GM04504 (cell line): ENCODE measurements at places on chromosomes 5 and 9.
A peak's percentile ranks its signal among the peaks of the same experiment; 100 is the strongest.

DNA sequence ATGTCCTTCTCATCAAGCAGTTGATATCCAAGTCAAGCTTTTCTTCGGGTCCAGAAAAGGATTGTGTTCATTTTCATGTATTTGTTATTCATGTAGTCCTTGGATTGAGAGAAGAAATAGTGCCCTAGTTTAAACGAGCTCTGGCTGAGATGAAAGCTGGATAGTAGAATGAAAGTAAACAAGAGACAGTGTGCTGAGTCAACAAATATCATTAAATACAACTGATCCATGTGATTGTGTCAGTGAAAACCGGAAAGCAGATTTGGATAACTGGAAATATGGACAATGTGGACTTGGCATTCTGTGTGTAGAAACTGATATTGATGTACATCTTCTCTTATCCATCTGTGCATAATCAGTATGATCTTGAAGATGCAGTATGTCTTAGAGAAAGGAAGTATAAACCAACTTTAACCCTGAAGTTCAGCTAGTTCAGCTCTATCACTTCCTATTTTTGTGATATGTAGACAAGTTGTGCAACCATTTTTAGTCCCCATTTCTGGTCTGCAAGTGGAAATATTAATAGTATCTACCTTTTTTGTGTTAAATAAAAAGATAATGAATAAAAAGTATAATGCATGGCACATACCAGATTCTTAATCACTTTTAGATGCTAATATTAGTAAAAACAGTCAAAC is 4.4 kb downstream of the MUSK start:
- no peak for DNase-seq

DNA sequence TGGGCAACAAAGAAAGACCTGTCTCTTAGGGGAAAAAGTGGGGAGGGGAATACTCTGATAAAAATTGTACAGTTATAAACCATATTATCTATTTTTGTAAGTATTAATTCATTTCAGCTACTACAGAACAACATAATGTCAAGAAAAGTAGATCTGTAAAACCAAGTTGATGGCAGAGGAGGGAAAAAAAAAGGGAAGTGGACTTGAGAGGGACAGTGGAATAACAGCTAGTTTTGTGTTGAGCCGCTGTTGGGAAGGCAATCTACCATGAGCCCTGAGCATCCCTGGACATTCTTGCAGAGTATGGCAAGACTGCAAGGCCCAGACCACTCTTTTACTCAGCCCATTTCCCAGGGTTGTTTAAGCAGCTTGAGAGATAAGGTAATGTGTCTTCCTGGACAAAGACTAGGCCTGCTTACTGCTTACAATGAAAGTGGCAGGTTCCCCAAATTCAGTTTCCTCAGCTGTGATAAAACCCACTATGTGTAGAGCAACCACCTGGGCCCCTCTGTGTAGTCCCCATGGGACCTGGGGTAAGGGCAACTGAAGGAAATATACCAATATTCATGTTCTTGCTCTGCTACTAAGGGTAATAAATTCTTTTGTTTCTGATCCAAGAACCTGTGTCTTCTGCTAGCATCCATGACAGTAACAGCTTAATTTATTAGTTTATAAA is 25.0 kb downstream of the CEP120 start:
- DNase-seq = no peak

- DNase-seq = no peak
Observed at GRCh38 chr9:131149688-131150053, 24.3 kb downstream of the NUP214 start.

DNA sequence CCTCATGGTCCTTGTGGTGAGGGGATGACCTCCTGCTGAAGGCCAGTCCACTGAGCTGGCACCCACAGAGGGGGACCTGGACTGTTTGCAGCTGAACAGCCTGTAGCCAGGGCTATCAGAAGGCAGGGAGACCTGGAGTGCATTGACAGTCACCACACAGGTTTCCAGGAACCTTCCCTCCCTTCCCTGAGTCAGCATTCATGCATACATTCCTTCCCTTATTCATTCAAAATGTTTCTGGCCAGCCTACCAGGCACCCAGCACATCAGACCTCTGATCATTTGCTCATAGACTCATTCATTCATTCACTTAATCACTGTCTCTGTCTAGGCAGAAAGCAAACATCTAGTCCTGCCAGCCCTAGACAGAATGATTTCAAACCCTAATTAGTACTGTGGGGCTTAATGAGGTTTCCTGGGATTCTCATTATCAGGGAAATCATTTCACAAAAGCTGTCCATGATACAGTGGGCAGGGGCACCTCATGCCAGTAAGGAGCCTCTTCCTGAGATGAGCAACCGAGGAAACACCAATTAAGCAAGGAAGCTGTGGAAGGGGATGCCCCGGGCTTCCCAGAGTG is 110.1 kb upstream of the PPP1R26 start:
- no peak for DNase-seq

GRCh38 chr5:124806373-124807077 is 60.1 kb upstream of the ZNF608 start:
- no peak for DNase-seq

DNA sequence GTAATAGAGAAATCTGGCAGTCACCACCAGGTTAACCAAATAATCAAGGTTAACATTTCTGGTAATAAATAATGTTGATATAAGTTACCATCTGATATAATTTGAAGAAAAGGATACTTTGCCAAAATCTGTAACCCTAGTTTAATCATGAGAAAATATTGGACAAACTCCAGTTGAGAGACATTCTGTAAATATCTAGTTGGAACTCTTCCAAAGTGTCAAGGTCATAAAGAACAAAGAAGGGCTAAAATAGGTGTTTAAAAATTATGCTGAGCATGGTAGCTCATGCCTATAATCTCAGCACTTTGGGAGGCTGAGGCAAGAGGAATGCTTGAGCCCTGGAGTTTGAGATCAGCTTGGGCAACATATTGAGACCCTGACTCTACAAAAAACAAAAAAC is 253.3 kb downstream of the MRPS30 start:
- no peak for DNase-seq

DNA sequence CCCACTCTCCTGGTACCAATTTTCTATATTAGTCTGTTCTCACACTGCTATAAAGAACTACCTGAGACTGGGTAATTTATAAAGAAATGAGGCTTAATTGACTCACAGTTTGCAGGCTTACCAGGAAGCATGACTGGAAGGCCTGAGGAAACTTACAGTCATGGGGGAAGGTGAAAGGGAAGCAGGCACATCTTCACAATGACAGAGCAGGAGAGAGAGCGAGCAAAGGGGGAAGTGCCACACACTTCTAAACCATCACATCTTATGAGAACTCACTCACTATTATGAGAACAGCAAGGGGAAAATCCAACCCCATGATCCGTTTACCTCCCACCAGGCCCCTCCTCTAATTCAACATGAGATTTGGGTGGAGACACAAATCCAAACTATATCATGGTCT is 72.2 kb downstream of the ATG10 start:
- no peak for DNase-seq

GRCh38 chr5:66174338-66174737 is 30.2 kb downstream of the SREK1 start:
- DNase-seq = no peak

GRCh38 chr9:93467462-93467861 is 14.1 kb upstream of the FAM120AOS start:
- DNase-seq = no peak

DNA sequence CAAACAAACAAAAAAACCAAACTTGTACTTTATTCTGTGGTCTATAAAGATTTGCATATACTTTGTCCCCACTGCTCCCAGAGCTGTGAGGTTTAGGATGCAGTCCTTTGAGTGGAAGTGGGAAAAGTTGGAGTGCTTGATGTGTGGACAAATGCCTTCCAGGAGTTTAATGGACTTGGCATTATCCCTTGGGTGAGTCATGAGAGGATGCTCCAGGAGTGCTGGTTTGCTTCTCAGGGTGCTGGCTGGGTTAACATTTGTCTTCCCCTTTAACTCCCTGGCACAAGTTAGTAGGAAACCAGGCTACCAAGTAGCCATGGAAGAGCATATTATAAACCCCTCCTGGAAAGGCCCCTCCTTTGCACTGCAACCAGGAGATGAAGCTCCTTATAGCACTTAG is 417.4 kb upstream of the RIOK2 start:
- no peak for DNase-seq

DNA sequence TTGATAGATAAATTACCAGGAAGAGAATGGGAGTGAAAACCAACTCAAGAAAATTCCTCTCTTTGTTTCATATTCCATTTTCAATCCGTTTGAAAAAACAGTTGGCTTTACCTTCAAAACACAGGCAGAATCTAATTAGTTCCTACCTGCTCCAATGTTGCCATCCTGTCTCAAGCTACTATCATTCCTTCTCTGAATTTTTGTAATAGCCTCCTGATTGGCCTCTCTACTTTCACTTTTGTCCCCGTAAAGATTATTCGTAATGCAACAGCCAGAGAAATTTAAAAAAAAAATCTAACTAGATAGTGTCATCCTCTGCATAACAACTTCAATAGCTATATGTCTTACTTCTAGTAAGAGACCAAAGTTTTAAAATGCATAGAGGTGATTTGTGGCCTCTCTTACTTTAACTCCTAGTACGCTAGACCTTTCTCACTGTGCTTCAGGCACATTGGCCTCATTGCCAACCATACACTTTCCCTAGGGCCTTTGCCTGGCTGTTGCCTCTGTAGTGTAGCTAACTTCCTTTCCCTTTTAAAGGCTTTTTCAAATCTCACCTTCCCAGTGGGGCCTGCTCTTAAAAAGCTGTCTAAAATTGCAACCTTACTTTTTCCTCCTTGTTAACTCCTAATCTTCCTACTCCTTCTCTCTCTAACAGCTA is 311.3 kb upstream of the GRIN3A start:
- DNase-seq = no peak

DNA sequence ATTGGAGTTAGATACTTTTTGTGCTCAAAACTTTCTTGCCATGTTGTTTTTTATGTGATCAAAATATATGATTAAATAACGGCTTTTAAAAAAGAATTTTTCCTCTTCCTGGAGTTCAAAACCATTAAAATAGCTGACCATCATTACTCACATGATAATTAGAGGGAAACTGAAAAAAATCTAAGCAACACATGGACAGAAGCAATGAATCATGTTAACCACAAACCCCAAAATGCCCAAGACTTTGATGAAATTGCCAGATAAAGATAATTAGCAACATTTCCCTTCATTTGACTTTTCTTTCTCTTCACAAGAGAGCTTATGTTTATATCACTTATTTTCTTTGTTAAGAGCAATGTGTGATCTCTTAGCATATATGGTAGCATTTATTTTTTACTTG is 1294.2 kb downstream of the EFNA5 start:
- peak; percentile 46 for DNase-seq

- DNase-seq = no peak
Observed at GRCh38 chr5:3027185-3027865, 275.8 kb upstream of the IRX2 start.

DNA sequence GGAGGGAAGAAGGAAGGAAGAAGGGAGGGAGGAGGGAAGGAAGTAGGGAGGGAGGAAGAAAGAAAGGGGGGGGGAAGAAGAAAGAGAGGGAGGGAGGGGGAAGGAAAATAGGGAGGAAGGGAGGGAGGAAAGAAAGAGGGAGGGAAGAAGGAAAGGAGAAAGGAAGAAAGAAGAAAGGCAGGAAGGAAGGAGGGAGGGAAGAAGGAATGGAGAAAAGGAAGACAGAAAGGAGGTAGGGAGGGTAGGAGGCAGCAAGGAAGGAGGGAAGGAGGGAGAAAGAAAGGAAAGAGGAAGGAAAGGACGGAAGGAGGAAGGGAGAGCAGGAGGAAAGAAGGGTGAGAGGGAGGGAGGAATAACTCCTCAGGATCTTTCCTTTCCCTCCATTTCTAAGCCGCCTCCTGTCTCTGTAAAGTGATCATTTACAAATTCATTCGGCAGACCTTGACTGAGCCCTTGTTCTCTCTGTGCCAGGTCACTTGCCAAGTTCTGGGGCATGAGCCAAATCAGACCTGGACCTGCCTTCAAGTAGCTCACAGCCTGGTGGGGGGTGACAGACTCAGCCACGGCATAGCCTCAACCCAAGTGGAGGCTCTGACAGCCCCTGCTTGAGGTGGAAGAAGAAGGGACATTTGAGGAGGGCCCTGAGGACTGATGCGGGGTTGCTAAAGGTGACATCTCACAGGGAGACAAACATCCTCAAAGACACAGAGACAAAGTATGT is 69.0 kb upstream of the HRH2 start:
- DNase-seq = no peak

DNA sequence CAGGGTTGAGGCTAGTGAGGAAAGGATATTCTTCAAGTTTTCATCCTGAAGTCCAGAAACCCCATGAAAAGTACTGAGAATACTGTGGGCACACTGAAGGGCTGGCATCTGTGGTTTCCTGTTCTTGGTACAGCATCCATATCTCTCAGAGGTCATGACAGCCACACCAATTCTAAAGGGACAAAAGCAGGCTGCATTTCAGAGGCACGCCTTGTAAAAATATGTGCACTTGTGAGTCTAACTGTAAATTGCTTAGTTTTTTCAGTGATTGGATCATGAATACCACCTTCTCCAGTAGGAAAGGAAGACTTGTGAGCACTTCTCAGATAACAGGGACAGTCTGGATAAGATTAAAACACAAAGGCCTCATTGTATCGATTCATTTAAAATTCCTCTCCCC is 230.9 kb downstream of the NTRK2 start:
- DNase-seq = no peak

GRCh38 chr5:176533894-176534611 is 3.1 kb downstream of the RNF44 start:
- no peak for DNase-seq

DNA sequence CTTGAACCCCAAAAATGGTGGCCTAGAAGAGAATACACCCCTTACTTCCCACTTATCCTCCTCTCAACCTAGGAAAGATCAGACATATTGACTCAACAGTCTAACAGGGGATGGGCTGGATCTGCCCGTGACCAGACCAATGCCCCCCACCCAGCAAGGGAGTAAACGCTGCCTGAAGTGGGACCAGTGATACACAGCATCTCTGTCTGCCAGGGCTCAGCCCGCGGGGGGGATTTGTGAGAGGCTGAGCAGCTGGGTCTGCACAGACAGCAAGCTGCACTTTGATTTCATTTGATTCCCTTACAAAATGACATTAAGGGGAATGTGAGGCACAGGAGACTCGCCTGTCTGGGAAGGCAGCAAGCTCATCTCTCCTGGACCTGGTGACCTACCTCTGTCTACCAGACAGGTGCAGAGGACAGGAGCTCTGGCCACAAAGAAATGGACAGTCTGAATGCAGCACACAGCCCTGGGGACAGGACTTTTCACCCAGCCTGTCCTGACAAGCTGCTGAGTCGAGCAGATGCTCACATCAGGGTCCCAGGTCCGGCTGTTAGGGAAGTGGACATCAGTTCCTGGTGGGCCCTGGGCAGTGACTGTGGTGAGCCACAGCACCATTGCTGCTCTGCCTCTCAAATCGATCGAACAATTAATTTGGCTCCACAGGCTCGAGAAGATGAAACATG is 79.9 kb downstream of the RGS3 start:
- DNase-seq = no peak

DNA sequence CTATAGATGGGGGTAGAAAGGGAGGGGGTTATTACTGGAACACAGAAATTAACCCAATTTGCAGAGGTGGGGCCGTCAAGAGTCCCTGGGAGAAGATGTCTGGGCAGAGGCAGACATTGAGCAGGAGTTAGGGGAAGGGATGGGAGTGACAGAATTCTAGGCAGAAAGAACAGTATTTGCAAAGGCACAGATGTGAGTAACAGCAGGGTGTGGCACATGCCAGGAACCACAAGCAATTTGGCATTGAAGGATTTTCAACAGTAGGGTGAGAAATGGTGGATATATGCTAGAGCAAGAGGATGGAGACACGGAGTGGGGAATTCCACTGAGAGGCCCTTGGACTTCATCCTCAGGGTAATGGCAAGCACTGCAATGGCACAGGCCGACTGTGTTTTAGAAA is 71.6 kb upstream of the FRRS1L start:
- no peak for DNase-seq

GRCh38 chr5:51632793-51633192 is 249.5 kb downstream of the ISL1 start:
- no peak for DNase-seq

- no peak for DNase-seq
Observed at GRCh38 chr9:110334871-110335270, 2.8 kb downstream of the TXNDC8 start.
